ENCODE measurements at places on chromosomes 3 and 15. TPM values are rescaled to one million over a fixed set of nuclear protein-coding genes. Genes with fewer than 3 reads are reported as not detected.

GRCh38 chr3:172476347-172476746 is 28.1 kb upstream of the GHSR start:
- no peak for DNase-seq

GRCh38 chr3:37595784-37596180 is 265.9 kb upstream of the CTDSPL start:
- no peak for DNase-seq

- DNase-seq = no peak
Observed at GRCh38 chr3:188319569-188319968, 165.6 kb downstream of the LPP start.

DNA sequence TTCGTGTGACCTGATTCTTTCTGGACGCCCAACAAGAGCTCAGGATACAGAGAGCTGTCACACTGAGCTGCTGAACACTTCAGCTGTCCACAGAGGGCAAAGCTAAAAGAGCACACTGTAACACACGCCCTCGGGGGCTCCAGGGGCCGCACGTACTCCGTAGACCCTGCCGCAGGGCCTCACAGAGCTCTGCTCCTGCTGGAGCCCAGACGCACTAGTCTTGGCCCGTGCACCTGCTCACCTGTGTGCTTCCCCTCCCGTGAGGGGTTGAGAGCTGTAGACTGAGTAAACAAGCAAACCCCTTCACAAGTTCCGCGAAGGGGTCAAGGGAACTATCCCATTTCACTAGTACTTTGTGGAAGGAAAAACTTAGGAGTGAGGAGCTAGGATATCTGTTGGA is 30.7 kb upstream of the TUSC7 start:
- DNase-seq = no peak

GRCh38 chr15:39357480-39358268 is 223.2 kb upstream of the THBS1 start:
- no peak for DNase-seq

Gene OR5H15
- not detected for total RNA-seq

Gene SLC9C1
- 0.26 TPM for total RNA-seq

GRCh38 chr3:136734382-136735070 is 17.7 kb downstream of the STAG1 start:
- no peak for DNase-seq

GRCh38 chr15:55245059-55245458 is 44.6 kb downstream of the RAB27A start:
- DNase-seq = no peak

- DNase-seq = no peak
Observed at GRCh38 chr3:3080309-3080708, 29.9 kb downstream of the IL5RA start.

- no peak for DNase-seq
Observed at GRCh38 chr3:29850641-29851040, 569.8 kb downstream of the RBMS3 start.

DNA sequence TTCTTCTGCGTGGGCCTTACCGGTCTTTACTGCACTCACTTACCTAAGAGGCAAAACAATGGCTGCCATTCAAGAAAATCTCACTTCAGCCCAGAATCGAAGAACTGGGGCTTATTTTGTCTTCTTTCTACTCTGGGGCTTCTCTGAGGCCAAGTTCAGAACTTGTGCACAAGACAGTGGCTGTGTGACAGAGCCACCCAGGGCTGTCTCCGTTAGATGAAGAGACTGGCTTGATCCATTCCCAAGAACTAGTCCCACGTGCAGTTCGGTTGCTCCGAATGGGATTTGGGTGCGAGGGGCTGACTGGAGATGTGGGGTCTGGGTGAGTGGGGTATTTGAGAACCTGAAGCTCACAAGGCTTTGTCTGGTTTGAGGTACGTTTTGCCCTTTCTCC is 795 bp upstream of the TCF12 start:
- DNase-seq = no peak

- DNase-seq = no peak
Observed at GRCh38 chr3:133575086-133575485, 1.6 kb downstream of the CDV3 start.

- DNase-seq = no peak
Observed at GRCh38 chr3:159513867-159514380, 474.7 kb upstream of the IL12A start.

- DNase-seq = no peak
Observed at GRCh38 chr3:61182662-61183061, 68.6 kb downstream of the FHIT start.

GRCh38 chr3:73516631-73517030 is 108.1 kb downstream of the PDZRN3 start:
- no peak for DNase-seq

- peak; percentile 78 for DNase-seq
Observed at GRCh38 chr15:63093486-63094205, 28.0 kb upstream of the LACTB start.

Gene SLC24A5
- not detected for total RNA-seq

Gene CHL1
- 67.9 TPM for total RNA-seq

GRCh38 chr3:16589867-16590624 is 15.2 kb downstream of the DAZL start:
- no peak for DNase-seq

DNA sequence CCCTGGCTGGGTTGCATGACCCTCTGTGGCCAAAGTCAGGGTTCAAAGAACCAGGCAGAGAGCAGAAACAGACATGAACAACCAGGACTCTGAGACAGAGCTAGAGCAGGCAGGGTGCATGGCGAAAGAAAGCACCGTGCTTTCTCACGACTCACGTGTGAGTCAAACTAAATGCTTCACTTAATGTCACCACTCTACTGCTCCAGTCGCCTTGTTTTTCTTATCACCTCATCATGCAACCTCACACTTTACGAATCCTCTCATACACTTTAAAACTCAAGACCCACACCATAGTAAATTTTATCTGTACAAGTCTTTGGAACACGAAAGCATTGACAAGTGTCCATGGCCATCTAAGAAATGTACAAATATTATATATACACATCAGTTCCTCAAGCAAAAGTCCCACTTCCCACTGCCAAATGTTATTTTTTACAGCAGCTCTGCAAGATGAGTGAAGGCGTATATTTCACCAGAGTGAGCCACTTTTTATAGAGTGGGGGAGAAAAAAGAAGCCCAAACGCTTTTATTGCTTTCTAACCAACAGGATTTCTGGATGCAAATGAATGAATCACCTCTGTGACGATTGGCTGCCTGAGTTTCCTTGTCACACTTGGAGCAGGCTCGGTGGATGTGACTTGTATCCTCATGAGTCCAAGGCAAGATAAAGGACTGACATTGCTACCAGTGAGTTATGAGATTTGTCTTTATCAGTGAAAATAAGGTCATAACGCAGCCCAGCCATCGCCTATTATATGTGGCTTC is 16.0 kb upstream of the MEGF11 start:
- no peak for DNase-seq

- no peak for DNase-seq
Observed at GRCh38 chr3:64093825-64094712, 70.8 kb upstream of the PSMD6 start.

Gene TM4SF1
- 125 TPM for total RNA-seq

DNA sequence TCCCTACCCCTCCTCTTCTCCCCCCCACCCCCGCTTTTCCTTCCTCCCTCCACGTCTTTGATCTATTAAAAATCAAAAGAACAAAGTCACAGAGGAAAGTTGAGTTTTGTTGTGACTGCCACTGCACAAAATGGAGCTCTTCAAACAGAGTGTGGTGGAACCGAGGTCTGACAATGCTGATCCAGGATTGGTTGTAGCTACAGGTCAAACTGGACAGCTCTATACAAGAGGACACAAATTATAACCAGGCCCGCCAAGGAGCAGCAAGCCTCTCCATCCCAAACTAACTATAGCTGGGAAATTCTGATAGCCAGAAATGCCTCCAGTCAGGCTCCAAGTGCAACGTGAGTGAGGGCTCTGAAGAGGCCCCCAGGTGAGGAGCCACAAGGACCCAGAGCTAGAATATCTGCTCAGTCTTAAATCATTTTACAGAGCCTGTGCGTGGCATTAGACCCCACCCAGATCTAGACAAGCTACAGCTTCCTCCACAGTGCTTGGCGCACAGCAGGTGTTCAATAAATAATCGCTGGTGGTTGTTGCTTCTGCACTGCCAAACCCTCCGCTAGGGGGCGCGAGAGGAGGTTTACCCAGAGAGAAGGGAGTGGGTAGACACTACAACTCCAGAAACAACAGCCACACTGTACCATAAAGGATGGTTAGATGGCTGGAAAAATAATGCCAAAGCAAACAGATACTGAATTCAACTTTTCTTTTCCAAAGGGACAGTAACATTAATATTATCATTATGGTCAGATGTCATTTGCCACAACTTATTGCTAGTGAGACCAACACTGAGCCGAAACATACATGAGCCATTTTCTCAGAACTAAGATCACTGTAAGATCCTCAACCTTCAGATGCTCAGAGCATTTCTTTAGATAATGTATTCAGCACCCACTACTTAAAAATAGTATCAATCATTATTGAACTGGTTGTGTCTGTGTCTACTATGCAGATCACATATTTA is 44.6 kb downstream of the ZIC4 start:
- DNase-seq = no peak

Gene NEK10
- total RNA-seq = 5.1 TPM

DNA sequence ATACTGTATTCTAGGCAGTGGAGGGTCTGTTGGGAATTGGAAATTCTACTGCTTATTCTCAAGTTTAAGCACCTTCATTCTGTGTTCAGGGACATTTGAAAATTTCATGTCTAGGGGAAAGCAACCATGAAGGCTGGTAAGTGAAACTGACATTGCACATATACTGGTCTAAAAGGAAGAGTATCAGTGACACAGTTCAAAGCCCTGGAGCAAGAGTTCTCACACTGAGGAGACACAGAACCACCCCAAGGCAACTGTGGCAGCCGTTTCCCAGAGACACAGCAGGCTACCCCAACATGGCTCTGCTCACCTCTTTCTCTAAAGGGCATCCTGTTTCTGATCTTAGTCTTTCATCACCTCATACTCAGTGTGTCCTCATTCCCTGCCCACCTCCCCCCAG is 67.5 kb downstream of the KCNMB2 start:
- no peak for DNase-seq

- no peak for DNase-seq
Observed at GRCh38 chr3:117084739-117085270, 375.2 kb downstream of the TUSC7 start.

Gene COLQ
- total RNA-seq = 6.4 TPM

Gene ROBO1
- total RNA-seq = 18.7 TPM

Gene SLC35A5
- total RNA-seq = 18.4 TPM

Gene PAQR9
- 9.0 TPM for total RNA-seq

- peak; percentile 37 for DNase-seq
Observed at GRCh38 chr3:193960487-193961274, 175.3 kb upstream of the HES1 start.

- DNase-seq = peak; percentile 46
Observed at GRCh38 chr15:77107531-77108355, 36.8 kb upstream of the TSPAN3 start.

DNA sequence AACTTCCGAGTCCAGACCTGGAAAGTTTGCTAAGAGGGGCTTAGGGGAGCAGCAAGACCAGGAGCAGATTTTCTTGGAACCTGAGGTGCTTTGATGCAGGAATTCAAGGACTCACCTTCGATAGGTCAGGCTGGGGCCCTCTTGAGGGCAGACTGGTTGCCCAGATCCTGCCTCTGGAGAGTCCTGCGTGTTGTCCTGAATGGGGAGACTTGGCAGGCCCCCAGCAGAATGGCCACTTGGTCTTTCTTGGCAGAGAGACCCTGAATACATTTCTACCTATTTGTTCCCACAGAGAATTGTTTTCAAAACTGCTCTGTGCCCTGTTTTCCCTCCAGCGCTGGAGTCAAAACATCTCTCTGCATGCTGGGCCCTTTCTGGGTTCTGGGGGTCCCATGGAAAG is 4.2 kb downstream of the KLF13 start:
- no peak for DNase-seq

- DNase-seq = no peak
Observed at GRCh38 chr3:23576379-23576959, 229.3 kb upstream of the UBE2E1 start.

DNA sequence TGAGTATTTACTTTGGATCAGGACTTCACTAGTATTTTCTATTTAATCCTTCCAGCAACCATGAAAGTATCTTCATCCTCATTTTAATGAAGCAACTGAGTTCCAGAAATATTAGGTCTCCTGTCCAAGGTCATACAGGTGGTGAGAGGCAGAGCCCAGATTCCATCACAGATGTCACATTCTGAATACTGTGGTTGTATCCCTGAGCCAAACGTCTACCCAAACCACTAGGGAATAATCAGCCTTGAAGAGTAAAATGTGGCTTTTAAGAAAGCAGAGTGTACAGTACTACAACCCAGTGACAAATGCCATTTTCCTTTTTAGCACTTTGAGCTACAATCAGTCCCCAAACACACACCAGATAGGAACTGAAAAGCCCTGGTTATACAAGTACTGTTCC is 93.3 kb upstream of the TRIM42 start:
- DNase-seq = no peak

Gene CSTA
- total RNA-seq = 9.3 TPM

- DNase-seq = no peak
Observed at GRCh38 chr3:59940718-59941117, 890.9 kb upstream of the CFAP20DC start.

Data from left cardiac atrium (tissue), 4 donors.